NCI-H1436 treated with DMSO at 0.1 percent for 48 hours (cell line): ENCODE measurements at places on chromosomes 3 and 15.

DNA sequence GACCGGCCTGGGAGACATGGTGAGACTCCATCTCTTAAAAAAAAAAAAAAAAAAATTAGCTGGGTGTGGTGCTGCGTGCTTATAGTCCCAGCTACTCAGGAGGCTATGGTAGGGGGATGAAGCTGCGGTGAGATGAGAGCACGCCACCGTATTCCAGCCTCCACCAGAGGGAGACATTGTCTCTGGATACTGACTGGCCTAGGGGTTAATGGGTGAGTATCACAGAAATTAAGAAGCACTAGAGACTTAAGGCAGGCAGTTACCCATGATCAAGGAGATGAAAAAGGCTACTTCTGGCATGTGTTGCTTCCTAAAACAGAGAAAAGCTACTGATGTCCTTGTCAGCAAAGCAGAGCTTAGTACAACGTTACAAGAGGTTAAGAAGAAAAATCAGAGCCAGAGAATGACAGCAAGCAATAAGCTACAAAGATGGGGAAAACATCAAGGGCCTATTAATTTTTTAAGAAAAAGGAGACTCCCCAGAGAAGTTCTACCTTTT lies 8.6 kb downstream of the TFRC start:
- DNase-seq = peak; percentile 34

- DNase-seq = no peak
Observed at GRCh38 chr3:175398676-175399075, 539.5 kb downstream of the NAALADL2 start.

- DNase-seq = no peak
Observed at GRCh38 chr3:48157950-48158376, 30.3 kb downstream of the CDC25A start.

- no peak for DNase-seq
Observed at GRCh38 chr3:13316603-13317002, 103.5 kb downstream of the NUP210 start.

- no peak for DNase-seq
Observed at GRCh38 chr15:93088981-93089726, at the start of gene RGMA. Gene RGMA (minus strand): TSS chr15:93089211. CDS start chr15:93088932, 279 bp downstream.

DNA sequence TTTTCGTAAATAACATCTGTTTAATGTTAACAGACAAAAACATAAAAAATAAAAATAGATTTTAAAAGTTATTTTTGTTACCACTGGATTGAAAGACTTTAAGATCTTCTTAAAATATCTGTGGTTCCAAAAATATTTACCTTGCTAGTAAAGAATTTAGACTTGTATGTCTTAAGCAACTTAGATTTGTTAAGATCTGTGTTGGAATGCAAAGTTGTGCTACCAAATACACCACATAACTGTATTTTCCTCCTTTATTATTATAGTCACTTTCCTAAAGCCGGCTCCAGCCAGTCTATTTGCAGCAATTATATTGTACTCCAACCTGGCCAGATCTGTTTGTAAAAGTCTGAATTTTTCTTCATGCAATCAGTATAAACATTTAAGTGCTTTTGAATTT lies 63.7 kb downstream of the SPRED1 start:
- no peak for DNase-seq
